ENCODE measurements at places on chromosomes 2 and 18.

GRCh38 chr2:157082950-157083349 is 174.6 kb upstream of the GALNT5 start:
- H3K4me1 ChIP-seq = no peaks in the 10 kb centered on the region
- H3K27ac ChIP-seq = no peak overlapping the region
- DNase-seq = no peak
- no peaks in the 10 kb centered on the region for H3K36me3 ChIP-seq
- no peak overlapping the region for H3K4me3 ChIP-seq
- H3K27me3 ChIP-seq = peaks cover 3% of the 10 kb centered on the region

- peak overlapping the region; percentile 18 for H3K4me3 ChIP-seq
- peaks cover 54% of the 10 kb centered on the region for H3K4me1 ChIP-seq
- H3K36me3 ChIP-seq = peaks cover 27% of the 10 kb centered on the region
- H3K27me3 ChIP-seq = no peaks in the 10 kb centered on the region
- H3K27ac ChIP-seq = peak overlapping the region; percentile 94
These were observed 49.8 kb downstream of the FBLN7 start for GRCh38 chr2:112187805-112188596.

GRCh38 chr2:15734674-15735483 is 143.2 kb downstream of the DDX1 start:
- no peak overlapping the region for H3K27ac ChIP-seq
- DNase-seq = no peak
- H3K4me3 ChIP-seq = no peak overlapping the region
- H3K27me3 ChIP-seq = no peaks in the 10 kb centered on the region
- no peaks in the 10 kb centered on the region for H3K4me1 ChIP-seq

DNA sequence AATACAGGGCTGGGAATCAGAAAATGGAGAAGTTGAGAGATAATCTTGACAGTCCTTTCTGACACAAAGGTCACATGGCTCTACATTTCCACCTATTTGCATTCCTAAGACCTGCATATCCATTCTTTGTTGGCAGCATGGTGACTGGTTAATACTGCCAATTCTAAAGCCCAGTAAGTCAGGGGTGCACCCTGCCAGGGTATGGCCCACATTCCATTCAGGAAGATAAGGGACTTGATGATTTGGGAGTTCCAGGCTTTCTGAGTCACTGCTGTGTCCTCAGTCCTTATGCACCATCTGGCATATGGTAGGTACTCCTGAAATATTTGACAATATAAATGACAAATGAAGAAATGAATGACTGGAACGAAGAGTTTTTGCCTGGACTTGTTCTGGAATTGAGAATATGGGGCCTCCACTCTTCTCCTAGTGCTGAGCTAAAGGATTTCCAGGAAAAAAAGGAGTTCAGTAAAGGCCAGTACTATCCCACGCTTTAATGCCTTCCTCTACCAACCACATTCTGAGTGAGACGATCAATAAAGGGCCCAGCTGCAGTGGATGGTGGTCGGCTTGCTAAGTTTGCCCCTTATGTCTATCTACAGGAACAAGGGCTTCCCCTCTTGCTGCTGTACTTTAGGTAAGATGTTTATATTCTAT is 31.7 kb upstream of the EIF2AK3 start:
- no peak overlapping the region for H3K4me3 ChIP-seq
- H3K4me1 ChIP-seq = no peaks in the 10 kb centered on the region
- H3K36me3 ChIP-seq = no peaks in the 10 kb centered on the region
- H3K27me3 ChIP-seq = no peaks in the 10 kb centered on the region

DNA sequence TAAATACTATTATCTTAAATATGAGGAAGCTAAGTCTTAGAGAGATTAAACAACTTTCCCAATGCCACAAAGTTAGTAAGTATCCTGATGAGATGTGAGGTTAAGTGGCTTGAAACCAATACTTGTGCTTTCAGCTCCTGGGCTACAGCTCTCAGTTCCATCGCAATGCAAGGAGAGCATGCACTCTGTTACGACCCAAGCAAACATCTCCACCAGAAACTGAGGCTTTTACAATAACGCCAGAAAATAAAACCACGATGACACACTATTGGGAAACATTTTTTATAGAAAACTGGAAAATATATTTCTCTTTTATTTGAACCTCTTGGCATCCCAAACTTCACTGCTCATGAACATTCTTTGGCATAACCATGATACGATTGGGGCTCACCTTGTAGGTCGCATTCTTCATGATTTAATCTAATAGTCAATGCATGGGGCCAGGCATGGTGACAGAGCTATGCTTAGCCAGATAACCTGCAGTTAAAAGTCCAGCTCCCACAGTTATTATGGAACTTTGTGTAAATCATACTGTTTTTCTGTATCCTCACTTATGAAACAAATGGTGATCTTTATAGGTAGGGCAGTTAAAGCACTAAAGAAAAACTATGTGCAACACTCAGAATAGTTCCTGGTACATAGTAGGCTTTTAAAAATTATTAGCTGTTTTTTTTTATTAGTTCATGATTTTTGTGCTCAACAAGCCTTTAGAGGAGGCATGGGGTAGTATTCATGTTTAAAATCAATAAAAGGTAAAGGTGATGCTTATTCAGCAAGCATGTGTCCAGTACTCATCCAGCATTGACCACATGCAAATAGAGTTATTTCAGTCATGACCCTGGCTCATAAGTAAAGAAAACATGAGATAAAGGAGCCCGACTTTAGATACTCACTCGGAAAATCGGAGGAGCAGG is 238.3 kb upstream of the TRIB2 start:
- DNase-seq = no peak
- H3K27ac ChIP-seq = no peak overlapping the region
- no peak overlapping the region for H3K4me3 ChIP-seq
- H3K27me3 ChIP-seq = no peaks in the 10 kb centered on the region
- peaks cover 7% of the 10 kb centered on the region for H3K36me3 ChIP-seq
- no peaks in the 10 kb centered on the region for H3K4me1 ChIP-seq

- no peak for DNase-seq
- no peak overlapping the region for H3K4me3 ChIP-seq
- H3K27me3 ChIP-seq = peaks cover 5% of the 10 kb centered on the region
- H3K4me1 ChIP-seq = no peaks in the 10 kb centered on the region
- H3K36me3 ChIP-seq = no peaks in the 10 kb centered on the region
These were observed 38.5 kb upstream of the LYPD6 start for GRCh38 chr2:149291881-149292280.

DNA sequence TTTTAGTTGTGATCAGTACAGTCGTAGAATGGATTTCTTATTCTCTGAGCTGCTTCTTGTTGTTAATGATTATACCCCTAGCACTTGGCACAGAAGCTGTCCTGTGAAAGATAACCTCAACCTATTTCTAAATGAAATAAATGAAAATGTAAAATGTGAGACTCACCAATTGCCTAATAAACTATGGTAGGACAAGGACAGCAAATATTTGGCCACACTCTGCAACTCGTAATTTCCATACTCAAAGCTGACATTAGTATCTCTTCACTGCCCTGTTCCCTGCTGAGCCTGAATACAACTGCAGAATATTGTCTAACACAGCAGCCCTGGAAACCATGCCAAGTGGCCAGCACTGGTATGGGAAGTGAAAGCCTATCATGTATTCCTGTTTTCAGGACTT is 34.5 kb downstream of the TMEM182 start:
- no peak overlapping the region for H3K27ac ChIP-seq
- H3K36me3 ChIP-seq = peaks cover 22% of the 10 kb centered on the region
- no peaks in the 10 kb centered on the region for H3K4me1 ChIP-seq

DNA sequence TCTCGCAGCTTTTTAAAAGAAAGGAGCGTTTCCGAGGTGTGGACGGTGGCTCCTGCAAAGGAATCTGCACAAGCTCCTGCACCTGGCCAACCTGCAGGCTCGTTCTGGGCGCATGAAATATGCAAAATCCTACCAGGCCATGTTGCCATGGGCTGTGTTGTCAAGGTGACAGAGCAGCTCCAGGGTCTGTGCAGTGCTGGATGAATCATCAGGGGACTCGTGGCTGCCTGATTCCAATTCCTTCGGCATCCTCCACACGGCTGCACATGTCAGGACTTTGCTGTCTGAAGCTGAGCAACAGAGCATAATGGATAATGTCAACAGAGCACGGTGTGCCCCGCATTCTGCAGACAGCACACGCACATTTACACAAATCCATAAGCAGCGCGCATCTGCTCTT is 120.5 kb downstream of the EIPR1 start:
- DNase-seq = no peak
- no peak overlapping the region for H3K4me3 ChIP-seq
- no peaks in the 10 kb centered on the region for H3K27me3 ChIP-seq
- H3K27ac ChIP-seq = no peak overlapping the region

GRCh38 chr18:30378097-30378496 is 664.4 kb downstream of the DSC3 start:
- H3K27ac ChIP-seq = no peak overlapping the region
- no peaks in the 10 kb centered on the region for H3K27me3 ChIP-seq
- no peaks in the 10 kb centered on the region for H3K36me3 ChIP-seq
- H3K4me1 ChIP-seq = no peaks in the 10 kb centered on the region
- no peak for DNase-seq
- H3K4me3 ChIP-seq = no peak overlapping the region

DNA sequence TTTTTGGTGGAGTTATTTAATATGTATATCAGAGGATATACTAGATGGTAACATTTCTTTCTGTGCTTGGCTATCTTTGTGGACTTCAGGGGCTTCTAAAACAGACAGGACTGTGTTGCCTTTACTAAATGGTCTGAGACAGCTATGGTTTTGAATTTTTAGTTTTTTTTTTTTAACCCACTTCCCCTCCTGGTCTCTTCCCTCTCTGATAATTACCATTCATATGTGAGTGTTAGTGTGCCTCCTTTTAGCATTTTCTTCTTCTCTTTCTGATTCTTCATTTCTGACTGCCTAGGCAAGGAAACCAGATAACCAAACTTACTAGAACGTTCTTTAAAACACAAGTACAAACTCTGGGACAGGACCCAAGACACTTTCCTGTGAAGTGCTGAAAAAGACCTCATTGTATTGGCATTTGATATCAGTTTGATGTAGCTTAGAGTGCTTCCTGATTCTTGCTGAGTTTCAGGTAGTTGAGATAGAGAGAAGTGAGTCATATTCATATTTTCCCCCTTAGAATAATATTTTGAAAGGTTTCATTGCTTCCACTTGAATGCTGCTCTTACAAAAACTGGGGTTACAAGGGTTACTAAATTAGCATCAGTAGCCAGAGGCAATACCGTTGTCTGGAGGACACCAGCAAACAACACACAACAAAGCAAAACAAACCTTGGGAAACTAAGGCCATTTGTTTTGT is 52.7 kb downstream of the SMAD4 start:
- no peak for DNase-seq
- H3K4me3 ChIP-seq = no peak overlapping the region
- H3K27me3 ChIP-seq = no peaks in the 10 kb centered on the region
- peaks cover 90% of the 10 kb centered on the region for H3K36me3 ChIP-seq

GRCh38 chr2:7031547-7032245 is 114.5 kb downstream of the RNF144A start:
- H3K27me3 ChIP-seq = no peaks in the 10 kb centered on the region
- peaks cover 15% of the 10 kb centered on the region for H3K4me1 ChIP-seq
- peak; percentile 21 for DNase-seq
- no peak overlapping the region for H3K27ac ChIP-seq
- H3K4me3 ChIP-seq = no peak overlapping the region

All from activated CD4-positive, alpha-beta memory T cell treated with anti-CD3 and anti-CD28 coated beads, Interleukin-2, amount 10 ng/mL, durations not matched to agents 7 days and 5 days (primary cell).